Activated CD8-positive, alpha-beta T cell treated with anti-CD3 and anti-CD28 coated beads for 36 hours (primary cell): ENCODE measurements at places on chromosomes 3 and 15. TPM values are rescaled to one million over a fixed set of nuclear protein-coding genes. Genes with fewer than 3 reads are reported as not detected.

Gene SERINC4
- total RNA-seq, result 0.09 TPM

Gene GPX1
- 201 TPM for total RNA-seq

Gene CLRN1
- not detected for total RNA-seq

DNA sequence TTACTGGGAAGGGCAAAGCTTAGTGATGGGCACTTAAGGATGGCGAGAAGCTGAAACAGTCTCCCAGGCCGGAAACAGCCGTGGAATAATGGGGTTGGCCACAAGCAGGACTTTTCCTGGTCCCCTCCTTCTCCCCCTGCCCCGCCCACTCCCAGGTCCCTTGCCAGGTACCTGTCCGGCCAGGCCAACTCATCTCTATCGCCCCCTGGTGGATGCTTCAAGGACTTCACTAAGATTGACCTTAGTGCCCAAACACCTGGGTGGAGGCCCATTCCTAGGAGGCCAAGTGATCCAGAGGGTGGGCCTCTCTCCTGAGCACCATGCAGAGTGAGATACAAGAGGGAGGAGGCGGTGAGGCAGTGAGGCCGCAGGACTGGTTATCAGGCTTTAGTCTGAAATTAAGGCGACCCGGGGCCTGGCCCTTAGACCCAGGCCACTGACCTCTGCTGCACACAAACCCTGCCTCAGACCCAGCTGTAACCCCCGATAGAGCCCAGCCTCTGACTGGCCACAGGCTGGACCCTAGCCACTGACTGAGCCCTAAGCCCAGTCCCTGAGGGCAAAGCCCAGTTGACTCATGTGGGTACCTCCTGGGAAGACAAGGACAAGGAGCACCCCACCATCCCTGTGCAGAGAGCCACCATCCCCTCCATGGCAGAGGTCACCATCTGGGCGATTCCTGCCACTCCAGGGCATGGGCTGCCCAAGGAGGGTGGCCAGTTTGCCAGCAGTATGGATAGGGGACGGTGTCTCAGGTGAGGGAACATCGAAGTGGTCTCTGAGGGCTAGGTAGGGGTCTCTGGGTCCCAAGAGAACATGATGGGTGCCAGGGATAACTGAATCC, 37.6 kb downstream of the VIPR1 start:
- DNase-seq, result peak; percentile 77
- no peak overlapping the region for H3K4me3 ChIP-seq
- no peaks in the 10 kb centered on the region for H3K4me1 ChIP-seq
- H3K27ac ChIP-seq, result no peak overlapping the region

DNA sequence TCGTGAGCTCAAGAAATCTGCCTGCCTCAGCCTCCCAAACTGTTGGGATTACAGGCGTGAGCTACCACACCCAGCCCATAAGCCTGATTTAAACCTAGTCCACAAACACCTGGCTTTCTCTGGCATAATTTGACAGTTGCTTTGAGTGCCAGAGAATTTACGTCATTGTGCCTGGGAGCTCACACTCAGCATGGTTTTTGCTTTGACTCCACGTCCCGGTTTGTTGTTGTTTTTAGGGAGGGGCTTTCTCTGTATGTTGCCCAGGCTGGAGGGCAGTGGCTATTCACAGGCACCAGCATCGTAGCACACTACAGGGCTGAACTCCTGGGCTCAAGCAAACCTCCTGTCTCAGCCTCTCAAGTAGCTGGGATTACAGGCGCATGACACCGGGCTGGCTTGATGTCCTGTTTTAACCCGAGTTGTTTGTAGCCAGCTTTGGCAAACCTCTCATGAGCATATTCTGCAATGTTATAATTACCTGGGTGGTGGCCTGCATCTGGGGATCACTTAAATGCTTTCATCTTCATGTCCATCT, 32.7 kb downstream of the CEMIP start:
- H3K4me3 ChIP-seq, result no peak overlapping the region
- DNase-seq, result no peak
- H3K27ac ChIP-seq, result no peak overlapping the region

DNA sequence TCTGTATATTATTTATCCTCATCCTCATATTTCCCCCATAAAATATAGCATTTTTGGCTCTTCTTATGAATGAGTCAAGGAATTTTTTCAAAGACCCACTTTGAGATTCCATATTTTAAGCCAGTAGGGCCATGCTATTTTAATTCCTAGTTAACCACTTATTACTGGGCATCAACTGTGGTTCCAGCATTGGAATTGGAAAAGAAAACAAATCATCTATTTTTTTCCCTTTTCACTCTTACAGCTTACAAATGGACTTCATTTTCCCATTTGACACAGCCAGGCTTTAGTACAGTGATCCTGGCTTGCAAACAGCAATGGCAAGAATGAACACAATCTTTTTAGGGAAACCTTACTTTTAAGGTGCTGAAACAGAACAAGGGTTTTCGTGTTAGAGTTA, 19.4 kb upstream of the PLCL2 start:
- H3K27me3 ChIP-seq, result no peaks in the 10 kb centered on the region
- H3K4me1 ChIP-seq, result peaks cover 11% of the 10 kb centered on the region
- no peaks in the 10 kb centered on the region for H3K36me3 ChIP-seq
- no peak for DNase-seq
- no peak overlapping the region for H3K27ac ChIP-seq

GRCh38 chr3:114151091-114151490, 27.8 kb downstream of the DRD3 start:
- H3K4me1 ChIP-seq, result peaks cover 13% of the 10 kb centered on the region
- H3K27me3 ChIP-seq, result no peaks in the 10 kb centered on the region
- no peak overlapping the region for H3K27ac ChIP-seq
